ENCODE measurements at places on chromosomes 16 and 17.
A peak's percentile ranks its signal among the peaks of the same experiment; 100 is the strongest.

DNA sequence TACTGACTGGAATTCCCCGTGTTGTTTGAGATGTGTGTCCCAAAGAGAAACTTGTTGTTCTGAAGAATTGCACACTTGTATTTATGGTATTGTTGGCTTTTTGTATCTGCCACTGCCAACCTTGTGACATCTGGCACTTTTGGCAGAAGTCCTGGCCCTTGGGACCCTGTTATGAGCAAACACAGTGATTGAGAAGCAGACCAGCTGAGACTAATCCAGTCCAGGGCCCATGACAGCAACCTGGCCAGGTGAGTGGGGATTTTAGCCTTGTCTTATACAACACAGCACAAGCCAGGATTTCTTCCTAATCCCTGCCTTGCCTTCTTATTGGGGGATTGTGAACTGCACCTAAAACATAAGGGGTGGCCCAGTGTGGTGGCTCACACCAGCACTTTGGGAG, 80.0 kb downstream of the NTN1 start:
- no peak for DNase-seq

DNA sequence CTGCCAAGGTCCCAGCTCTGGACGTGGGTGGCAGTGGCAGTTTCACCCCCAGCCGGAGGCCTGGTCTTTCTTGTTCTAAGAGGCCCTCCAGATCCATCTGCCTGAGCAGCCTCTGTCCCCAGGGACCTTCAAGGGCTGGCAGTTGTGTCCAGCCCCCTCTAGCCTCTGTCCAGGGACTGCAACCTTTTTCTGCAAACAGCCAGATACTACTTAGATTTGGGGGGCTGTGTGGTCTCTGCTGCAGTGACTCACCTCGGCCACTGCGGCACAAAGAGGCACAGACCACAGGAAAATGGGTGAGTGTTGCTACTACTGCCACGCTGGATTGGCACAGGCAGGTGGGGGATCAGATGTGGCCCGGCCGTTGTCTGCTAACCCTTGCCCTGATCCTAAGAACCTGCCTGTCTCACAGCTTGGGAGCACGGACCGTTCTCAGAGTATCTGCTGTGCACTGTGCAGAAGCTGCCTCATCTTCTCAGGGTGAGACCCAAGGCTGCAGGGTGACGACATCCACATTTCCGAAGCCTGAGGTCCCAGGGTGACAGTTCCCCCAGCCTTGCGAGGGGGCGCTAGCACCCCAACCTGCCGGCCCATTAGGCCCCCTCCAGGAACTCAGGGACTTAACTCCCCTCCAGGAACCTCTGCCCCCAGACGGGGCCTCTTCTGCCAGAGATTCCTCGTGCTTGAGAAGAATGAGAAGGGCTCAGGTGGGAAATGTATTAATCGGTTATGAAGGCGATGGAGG, 27.6 kb downstream of the MXRA7 start:
- no peak for DNase-seq

- no peak for DNase-seq
Observed at GRCh38 chr17:28324267-28324745, 5.3 kb downstream of the TMEM97 start.

DNA sequence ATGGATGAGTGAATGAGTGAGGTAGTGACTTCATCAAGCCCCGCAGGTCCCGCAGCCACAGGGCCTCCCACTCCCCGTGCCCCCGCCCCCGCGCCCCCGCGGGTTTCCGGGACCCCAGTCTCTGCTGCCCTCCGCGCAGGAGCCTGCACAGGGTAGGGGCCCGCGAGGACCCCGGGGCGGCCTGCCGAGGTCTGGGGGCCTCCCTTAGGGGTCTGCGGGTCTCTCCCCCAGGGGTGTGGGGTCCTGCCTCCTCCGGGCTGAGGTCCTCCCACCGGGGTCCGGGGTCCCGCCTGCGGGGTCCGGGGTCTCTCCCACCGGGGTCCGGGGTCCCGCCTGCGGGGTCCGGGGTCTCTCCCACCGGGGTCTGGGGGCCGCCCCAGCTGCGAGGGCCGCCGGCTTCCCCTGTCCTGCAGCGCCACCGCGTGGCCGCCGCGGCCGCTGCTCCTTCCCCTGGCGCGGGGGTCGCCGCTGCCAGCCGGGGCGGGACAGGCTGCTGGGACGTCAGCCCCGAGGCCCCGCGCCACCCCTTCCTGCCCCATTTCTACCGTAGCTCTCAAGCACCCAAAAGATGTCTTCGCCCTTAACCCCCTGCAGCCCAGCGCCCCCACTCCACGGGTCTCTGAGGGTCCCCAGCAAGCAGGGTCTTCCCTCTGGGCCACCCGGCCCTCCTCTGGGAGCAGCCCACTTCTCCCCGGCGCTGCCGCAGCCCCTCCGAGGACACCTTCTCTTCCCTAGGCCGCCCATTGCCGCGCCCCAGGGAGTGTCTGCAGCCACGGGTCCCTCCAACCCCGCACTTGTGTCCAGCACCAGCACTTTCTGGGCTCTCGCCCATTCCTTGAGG, 10.4 kb upstream of the CHMP6 start:
- peak; percentile 33 for DNase-seq

- no peak for DNase-seq
Observed at GRCh38 chr17:8831234-8831849, 32.2 kb upstream of the MFSD6L start.

DNA sequence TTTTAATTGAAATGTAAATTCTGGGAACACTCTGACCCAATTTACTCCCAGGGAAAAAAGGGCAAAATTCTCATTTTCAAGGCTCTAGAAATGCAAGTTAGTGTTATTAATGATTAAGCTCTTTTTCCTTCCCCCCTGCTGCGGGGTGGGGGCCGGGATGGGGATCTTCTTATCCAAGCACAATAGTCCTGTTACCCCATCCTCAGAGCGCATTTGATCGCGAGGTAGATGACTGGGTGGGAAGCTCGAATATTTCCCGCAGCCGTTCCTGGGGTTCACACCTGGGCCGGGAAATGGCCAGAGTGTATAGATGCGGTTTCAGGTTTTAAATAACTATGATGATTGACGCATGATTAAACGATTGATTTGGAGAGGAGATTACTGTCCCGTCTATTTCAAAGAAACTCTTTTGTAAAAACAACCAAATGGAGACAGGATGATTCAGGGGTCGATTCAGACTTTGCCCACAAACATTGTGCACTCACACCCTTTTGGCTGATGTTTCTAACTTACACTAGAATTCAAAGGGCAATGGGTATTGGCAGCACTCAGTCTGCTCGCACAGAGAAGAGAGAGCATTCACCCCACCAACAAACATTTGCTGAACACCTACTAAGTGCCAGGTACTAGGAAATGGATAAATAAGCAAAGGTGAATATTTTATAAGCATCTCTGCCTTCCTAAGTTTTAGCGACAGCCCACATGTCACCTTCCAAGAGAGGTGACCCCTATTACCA, 55.0 kb downstream of the SALL1 start:
- DNase-seq: no peak

DNA sequence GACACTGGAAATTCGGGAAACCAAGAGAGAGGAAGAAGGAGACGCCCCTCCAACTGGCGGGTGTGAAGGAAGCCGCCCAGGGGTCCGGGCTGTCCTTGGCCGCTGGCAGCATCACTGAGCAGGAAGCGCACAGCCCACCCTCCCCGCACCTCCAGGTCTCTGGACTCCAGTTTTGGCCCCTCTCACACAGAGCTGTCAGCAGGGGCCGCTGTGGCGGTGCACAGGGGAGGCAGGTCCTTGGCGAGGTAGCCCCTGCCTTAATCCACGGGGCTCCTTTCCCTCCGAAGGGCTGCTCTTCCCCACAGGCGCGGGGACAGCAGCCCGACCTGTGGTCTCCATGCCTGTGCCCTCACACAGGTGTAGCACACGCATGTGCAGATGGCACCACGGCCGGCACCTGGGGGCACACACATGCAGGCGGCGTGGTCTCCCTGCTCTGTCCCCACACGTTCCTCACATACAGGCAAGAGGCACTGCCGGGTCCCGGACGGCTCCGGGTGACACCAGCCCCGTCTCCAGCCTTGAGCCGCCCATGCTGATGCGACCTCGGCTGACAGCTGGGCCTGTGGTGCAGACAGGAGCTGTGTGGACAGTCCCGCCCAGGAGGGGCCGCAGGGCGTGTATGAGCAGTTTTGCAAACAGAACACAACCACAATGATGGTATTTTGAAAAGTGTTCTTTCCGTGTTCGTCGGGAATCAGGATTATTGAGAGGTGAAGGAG, 26.6 kb upstream of the CHMP6 start:
- no peak for DNase-seq

GRCh38 chr17:60390925-60391470, 935 bp downstream of the USP32 start:
- no peak for DNase-seq

- no peak for DNase-seq
Observed at GRCh38 chr16:24652209-24652712, 77.2 kb upstream of the TNRC6A start.

DNA sequence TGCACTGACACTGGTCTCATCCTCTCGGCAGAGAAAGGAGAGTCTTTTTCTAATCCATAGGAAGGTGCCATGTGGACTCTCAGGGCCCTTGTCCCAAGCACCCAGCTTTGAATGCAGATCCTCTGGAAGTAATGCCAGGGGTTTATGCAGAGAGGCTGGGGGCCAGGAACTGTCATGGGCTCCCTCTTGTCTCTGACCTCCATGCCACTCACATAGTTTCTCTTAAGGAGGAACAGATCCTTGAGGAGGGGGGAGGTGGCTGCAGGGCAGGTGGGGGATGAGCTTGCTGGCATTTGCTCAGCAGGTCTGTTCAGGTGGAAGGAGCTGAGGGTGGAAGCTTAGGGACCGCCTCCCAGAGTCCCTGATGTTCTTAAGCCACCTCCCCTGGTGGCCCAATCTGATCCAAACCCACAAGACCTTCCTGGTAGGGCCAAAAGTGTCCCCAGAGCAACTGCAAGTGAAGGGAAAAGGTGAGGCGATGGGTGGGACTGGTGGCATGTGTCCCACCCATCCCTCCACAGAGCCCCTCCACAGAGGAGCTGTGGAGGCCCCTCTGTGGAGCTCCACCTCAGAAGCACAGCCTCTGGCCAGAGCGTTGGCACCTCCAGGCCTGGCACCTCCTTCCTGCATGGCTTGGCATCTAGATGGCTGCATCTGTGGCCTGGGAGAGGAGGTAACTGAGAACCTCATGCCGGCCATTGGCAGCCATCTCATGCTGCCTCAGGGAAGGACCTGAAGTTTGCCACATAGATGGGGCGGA, 9.2 kb downstream of the NECAB2 start:
- no peak for DNase-seq

DNA sequence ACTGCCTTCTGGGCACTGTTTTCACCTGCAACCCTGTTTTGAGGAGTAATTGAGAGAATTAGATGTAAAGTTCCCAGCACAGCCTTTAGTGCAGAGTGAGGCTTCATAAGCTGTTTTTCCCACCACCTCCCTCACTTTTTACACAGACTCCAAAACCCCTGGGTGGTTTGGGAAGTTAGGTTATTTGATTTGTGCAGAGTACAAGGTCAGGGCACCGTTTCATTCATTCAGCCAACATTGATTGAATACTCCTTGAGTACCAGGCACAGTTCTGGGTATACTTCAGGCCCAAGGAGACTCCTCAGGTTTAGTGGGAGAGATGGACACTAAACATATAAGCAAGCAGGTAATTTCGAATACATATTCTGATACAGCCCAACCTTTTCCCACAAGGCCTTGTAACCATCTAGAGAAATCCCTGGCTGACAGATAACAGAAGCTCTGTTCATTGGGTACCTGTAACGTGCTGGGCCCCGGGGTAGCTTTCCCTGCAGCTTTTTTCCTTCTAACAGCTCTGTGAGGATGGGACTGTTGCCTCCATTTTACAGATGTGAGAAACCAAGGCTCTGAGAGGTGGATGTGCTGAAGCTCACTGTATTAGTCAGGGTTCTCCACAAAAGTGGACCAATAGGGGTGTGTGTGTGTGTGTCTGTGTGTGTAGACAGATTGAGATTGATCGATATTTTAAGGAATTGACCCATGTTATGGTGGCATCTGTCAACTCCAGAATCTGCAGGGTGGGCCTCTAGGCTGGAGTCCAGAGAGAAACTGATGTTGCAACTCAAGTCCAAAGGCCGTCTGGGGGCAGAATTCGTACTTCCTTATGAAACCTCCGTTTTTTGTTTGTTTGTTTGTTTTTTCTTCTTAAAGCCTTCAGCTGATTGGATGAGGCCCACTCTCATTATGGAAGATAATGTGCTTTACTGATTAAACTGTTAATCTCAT, 234.7 kb downstream of the SNX29 start:
- no peak for DNase-seq

DNA sequence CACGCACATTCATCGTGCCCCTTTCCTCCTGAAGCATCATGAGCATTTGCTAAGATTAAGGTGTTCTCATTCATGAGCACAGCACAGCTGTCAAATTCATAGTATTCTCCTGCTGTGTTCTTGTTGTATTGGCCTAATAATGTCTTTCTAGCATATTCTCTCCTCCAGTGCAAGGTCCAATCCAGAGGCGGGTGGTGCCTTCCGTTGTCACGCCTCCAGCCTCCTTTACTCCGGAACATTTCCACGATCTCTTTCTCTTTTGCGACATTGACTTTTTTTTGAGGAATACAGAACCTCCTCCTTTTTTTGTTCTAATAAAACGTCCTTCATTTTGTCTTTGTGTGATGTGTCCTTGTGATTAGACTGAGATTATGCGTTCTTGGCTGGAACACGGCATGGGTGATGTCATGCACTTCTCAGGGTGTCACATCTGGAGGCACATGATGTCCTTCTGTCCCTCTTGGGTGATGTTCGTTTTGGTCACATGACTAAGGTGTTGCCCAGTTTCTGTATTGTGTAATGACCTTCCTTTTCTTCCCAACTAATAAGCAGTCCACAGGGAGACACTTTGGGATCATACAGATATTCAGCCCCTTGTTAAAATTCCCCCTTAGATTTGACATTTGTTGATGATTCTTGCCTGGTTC, 66.3 kb downstream of the CLEC16A start:
- no peak for DNase-seq

DNA sequence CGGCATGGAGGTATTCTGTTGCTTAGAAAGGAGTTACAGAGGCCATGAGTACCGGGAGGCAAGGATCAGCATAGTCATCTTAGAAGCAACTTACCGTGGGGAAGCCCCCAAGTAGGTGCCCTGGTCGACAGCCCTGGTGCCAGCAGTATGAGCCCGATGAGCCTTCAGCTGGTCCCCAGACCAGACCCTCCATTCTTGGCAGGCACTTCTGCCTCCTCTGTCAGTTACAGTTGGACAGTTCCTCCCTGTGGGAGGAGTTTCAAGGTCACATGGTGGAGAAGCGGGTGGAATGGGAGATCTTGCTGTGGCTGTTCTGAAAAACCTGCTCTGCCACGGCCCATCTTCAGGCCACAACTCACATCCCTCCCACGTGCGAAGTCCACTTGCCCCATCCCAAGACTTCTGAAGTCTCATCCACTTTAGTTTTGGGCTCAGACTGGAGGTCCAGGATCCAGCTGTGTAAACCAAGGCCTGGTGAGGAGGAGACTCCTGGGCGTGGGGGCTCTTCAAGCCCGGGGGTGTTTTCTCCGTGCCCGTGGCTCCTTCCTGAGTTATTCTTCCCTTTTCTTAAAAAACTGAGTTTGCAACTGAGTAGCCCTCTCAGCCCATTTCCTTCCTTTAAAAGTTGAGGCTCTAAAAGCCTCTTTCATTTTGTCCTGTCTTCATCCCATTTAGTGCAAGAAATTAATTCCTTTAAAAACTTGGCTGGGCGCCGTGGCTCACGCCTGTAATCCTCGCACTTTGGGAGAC, 133.5 kb downstream of the SEC14L1 start:
- no peak for DNase-seq
